Non-pigmented ciliary epithelial cell (primary cell): ENCODE measurements at places on chromosomes 7 and 10.

DNA sequence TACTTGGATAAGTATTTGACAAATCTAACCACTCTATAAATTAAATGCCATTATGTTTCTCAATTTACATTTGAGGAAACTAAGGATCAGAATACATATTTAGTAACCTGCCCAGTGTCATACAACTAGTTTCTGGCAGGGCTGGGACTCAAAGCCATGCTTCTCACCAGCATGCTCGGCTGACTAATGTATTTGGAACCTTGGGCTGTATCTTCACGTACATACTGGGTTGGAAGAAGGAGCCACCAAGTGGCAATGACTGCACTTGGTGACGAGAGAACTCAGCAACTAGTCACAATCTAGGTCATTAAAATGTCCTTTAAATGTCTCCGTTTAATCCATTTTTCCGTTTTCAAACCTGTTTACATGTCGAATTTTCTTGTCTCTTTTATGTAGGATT is 42.9 kb downstream of the CHRM2 start:
- DNase-seq, result no peak

DNA sequence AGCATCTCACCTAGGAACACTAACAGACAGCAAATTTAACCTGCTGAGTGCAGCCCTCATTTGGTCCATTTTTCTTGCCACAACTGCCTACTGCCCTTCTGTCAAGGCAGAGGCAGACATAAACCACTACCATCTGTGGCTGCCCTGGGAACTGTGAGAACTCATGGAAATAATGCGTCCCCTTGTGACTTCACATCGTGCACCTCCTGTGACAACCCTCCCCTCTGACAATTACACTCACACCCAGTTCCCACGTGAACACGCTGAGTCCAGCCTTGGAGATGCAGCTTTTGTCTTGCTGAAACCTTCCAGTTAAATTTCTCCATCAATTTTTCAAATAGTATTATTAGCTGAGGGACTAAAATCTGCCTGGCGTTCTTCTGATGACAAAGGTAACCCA is 193.1 kb upstream of the KLF14 start:
- no peak for DNase-seq

- no peak for DNase-seq
Observed at GRCh38 chr10:122254831-122255230, 16.3 kb upstream of the BTBD16 start.

- DNase-seq, result no peak
Observed at GRCh38 chr7:124550036-124550435, 215.6 kb downstream of the GPR37 start.

GRCh38 chr7:80184693-80185092 is 50.1 kb downstream of the GNAI1 start:
- DNase-seq, result no peak

- DNase-seq, result no peak
Observed at GRCh38 chr7:81299711-81300110, 380.9 kb upstream of the SEMA3C start.

- no peak for DNase-seq
Observed at GRCh38 chr7:54545241-54545563, 3.0 kb downstream of the VSTM2A start.

DNA sequence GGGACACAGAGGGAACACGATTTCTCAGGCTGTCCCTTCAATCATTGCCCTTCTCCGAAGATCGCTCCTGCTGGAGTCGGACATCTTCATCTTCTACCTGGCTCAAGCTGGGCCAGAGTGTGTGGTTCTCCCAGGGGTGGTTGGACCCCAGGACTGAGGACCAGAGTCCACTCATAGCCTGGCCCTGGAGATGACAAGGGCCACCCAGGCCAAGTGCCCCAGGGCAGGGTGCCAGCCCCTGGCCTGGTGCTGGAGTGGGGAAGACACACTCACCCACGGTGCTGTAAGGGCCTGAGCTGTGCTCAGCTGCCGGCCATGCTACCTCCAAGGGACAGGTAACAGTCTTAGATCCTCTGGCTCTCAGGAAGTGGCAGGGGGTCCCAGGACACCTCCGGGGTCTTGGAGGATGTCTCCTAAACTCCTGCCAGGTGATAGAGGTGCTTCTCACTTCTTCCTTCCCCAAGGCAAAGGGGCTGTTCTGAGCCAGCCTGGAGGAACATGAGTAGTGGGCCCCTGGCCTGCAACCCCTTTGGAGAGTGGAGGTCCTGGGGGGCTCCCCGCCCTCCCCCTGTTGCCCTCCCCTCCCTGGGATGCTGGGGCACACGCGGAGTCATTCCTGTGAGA is 23.3 kb downstream of the TBATA start:
- no peak for DNase-seq

- no peak for DNase-seq
Observed at GRCh38 chr10:77165445-77166208, 472.0 kb downstream of the KCNMA1 start.

DNA sequence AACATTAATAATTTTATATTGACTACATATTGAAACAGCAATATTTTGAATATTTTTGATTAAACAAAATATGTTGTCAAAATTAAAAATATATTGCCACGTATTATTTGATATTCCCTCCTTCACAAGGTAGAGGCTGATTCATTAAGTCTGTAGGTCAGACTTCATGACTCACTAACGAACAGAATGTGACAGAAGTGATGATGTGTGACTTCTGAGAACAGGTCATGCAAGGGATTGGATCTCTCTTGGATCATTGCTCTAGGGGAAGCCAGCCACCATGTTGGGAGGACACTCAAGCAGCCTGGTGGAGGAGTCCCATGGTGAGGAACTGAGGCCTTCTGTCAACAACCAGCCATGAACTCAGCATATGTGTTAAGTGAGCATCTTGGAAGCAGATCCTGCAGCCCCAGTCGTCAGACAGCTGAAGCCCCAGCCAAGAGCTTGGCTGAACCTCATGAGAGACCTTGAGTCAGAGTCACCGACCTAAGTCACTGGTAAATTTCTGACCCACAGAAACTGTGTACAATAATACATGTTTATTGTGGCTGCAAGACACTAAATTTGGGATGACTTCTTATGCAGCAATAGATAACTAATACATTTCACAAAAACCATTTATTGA is 66.6 kb downstream of the HTR5A start:
- DNase-seq, result no peak

GRCh38 chr10:29719281-29719675 is 84.5 kb upstream of the SVIL start:
- no peak for DNase-seq

- no peak for DNase-seq
Observed at GRCh38 chr10:34677132-34677531, 138.0 kb downstream of the PARD3 start.
